Stimulated activated CD4-positive, alpha-beta T cell treated with anti-CD3 and anti-CD28 coated beads, TNF-alpha, amount 100 ng/mL, for 1 hour (primary cell): ENCODE measurements at places on chromosomes 2 and 18.

GRCh38 chr18:42112657-42113420 is 157.8 kb downstream of the PIK3C3 start:
- DNase-seq: no peak

DNA sequence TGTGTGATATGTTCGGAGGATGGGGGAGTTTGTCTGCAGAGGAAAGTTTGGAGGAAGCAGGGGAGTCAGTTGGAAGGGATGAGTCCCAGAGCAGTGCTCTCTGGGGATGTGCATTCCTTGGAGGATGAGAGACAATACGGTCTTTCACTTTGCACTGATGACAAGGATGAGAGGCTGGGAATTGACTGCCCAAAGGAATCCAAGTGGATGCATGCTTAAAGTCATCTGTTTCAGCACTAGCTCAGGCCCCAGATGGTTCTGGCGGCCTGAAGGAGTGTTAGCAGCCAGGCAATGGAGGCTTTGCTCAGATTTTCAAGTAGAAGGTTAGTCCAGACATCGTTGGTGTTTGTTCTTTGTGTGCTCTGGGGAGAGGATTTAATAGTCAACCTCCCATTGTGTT is 100.2 kb downstream of the CRIM1 start:
- DNase-seq: no peak

- no peak for DNase-seq
Observed at GRCh38 chr2:233081731-233082221, 21.6 kb downstream of the INPP5D start.

DNA sequence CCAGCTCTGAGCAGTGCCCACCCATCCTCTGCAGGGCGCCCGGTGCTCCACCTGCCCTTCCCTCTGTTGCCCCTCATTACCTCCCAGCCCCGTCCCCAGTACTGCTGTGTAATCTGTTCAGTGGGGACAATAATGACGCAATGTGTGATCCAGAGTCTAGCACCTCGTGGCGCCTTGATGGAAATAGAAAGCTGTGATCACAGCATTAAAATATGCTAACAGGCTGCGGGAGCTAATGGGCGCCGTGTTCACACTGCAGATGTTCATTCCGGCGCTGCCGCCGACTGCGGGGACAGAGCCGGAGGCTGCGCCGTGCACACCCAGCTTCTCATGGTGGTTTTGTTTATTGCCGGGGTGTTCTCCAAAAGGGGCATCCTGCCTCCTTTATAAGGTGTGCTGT is 235.2 kb downstream of the LDLRAD4 start:
- no peak for DNase-seq

- DNase-seq: no peak
Observed at GRCh38 chr2:154207288-154208047, 335.7 kb downstream of the GALNT13 start.

DNA sequence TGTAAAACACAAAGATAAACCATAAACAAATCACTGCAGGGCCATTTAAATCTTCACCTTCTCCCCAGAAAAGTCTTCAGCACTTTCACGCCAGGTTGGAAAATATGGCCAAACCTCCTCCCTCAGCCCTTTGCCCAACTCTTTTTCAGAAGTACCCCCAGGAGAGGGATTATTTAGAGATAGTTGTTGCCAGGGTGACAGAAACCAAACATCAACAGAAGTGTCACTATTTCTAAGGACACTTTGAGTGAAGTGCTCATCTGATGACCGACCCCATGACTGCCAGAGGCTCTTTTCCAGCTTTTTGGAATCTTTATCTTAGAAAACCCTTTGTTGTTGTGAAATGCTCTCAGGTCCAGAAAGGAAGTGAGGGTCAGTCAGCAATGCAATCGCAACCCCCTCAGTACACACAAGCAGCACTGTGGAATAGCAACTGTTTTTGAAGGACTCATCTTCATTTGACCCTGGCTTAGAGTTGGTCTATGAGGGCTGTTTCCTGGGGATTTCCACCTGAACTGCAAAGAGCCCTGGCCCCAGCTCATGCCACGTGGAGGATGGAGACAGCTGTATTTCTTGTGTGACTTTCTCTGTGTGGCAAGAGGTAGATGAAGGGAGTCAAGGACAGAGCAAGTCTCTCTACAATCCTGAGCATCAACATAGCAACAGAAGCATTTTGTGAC is 114.0 kb upstream of the STON1 start:
- DNase-seq: no peak

DNA sequence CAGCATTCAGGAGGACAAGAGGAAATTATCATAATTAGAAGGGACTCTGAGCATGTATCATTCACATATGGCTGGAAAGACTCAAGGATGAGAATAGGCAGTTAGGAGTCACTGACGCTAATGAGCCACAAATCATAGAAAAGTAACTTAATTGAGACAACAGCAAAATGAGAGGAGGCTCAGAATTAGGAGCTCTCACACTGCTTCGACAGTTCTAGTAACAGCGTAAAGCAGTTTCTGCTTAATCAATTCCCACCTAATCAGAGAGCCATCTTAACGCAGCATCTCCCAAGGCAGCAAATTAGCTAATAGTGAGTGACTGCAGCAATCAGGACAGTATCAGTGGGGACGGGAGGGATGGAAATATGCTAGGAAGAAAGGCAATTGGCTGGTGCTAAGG is 32.8 kb downstream of the ANKRD44 start:
- no peak for DNase-seq

GRCh38 chr2:145984580-145984979 is 1464.7 kb upstream of the ZEB2 start:
- no peak for DNase-seq

GRCh38 chr2:178128836-178129630 is 16.8 kb downstream of the RBM45 start:
- DNase-seq: no peak

DNA sequence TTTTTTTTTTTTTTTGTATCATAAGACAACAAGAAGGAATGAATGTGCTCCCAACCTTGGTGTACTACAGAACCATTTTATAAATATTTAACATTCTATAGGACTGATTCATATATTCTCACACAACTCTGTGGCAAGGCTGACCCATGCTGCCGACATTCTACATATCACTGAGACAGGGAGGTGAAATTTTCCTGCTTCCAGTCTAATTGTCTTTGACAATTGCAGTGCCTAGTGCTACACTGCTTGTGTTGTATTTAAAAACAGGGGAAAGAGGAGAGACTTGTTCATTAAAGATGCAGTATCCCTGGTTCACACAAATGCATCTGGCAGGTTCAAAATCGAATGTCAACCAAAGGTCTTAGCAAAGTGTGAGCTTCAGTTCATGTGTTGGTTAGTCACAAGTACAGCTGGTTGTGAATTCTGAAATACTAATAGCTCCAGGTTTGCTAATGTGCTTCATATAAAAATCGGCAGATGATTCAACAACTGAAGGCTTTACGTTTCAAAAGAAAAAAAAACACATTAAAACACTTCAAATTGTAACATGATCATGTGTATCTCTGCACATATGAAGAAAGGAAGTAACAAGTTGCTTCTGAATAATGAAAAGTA is 130.8 kb downstream of the FIGN start:
- DNase-seq: no peak

GRCh38 chr18:13386891-13387801 is 168.6 kb downstream of the LDLRAD4 start:
- no peak for DNase-seq

- no peak for DNase-seq
Observed at GRCh38 chr2:136013136-136013685, 27.8 kb upstream of the DARS1 start.

GRCh38 chr18:25056429-25056828 is 295.5 kb downstream of the ZNF521 start:
- DNase-seq: no peak

DNA sequence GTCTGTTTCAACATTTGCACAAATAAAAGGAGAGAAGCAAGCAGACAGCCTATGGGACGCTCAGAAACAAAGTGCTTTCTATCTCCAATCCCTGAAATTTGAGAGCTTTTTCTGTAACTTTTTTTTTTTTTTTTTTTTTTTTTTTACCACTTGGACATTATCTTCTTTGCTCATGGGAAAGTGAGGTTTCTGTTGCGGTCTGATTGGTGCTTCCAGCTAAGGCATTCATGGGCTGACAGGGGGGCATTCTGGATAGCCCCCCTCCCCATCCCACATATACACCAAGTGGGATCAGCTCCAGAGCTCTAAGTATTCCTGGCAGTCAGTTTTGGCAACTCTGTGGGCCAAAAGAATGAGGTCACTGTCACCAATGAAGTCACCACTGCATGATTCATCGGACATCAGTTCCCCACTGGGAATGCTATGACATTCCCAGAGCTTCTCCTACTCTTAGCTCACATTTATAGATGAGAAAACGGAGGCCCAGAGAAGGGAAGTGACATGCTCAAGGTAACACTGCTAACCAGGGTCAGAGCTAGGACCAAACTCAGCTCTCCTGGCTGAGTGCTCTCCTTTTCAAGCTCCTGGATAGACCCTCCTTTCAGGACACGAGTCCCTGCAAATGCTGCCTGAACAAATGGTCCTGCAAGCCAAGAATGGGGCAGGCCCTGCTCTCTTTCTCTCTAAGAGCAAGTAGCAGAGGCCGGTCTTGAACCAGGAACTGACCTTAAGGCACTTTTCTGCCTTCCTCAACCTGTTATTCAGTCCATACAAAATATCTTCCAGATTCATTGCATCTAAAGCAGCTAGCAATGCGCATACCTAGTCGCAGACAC is 61.3 kb downstream of the TMEM247 start:
- DNase-seq: no peak

DNA sequence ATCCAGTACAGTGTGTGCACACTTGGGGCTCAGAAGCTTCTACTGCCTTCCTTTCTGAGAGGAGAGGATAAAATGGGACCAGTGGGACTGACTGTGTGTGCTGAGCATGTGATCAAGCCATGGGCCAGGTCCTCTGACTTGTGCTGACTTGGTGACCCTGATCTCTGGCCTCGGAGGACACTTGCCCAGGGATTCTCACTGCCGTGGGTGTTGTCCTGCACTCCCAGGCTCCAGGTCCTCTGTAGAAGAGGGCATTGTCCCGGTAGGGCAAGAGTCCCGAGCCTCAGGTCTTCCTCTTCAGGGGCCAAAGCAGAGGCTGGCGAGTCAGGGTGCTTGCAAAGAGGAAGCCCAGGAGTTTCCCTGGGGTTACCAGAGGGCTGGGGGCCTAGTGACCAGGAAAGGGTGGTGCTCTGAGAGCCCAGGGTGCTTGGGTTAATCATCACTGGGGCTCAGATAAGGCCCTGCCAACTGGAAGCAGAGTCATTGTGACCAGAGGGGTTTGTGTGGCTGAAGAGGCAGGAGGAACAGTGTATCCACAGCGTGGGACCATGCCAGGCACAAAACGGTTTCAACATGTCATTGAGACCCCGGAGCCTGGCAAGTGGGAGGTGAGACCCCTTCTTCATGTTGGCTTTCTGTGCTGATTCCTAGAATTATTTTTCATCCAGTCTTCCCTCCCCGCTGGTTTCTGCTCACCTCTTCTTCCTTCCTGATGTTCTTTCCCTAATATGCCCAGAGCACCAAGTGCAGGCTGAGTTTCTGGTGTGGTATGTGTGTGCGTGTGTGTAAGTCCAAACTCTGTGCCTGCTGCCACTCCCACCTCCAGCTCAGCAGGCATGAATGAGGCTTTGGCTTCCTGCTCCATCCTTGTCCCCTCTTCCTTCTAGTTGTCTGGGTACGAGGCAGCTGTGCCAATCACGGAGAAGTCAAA is at the start of gene GCKR:
GCKR (plus strand) TSS at position 483 of the 931 bp plus-strand sequence; CDS start at position 549, 66 bp downstream.
- no peak for DNase-seq

GRCh38 chr2:85926526-85926925 is 37.7 kb upstream of the ST3GAL5 start:
- DNase-seq: no peak

- DNase-seq: no peak
Observed at GRCh38 chr18:21979171-21979560, 190.2 kb upstream of the GATA6 start.

DNA sequence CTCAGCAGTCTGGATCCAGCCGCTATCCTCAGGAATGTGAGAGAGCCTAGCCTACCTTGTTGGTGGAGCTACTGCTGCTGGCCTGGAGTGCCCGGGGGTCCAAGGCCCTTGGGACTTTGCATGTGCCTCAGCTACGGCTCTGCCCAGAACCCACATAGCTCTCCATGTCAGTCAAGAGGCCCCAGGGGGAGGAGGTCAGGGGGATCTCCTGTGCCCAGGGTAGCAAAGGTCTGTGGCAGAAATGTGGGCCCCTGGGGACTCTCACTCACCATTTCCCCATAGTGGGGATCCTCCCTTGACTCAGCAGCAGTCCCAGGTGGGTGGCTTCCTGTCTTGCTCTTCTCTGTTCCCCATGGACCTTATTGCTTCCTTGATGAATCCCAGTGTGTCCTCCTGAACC is 342.7 kb upstream of the CHAC2 start:
- no peak for DNase-seq

- no peak for DNase-seq
Observed at GRCh38 chr2:15860760-15861159, 79.6 kb upstream of the MYCN start.

- DNase-seq: no peak
Observed at GRCh38 chr2:129901754-129902415, 77.6 kb upstream of the RAB6C start.

- no peak for DNase-seq
Observed at GRCh38 chr2:20421988-20422370, 24.9 kb upstream of the RHOB start.

- DNase-seq: no peak
Observed at GRCh38 chr2:1915196-1915595, 170.9 kb upstream of the PXDN start.

- no peak for DNase-seq
Observed at GRCh38 chr2:80151651-80152050, 152.9 kb downstream of the LRRTM1 start.

GRCh38 chr2:178152542-178152941 is 40.3 kb downstream of the RBM45 start:
- no peak for DNase-seq

GRCh38 chr2:195270466-195271039 is 386.5 kb upstream of the SLC39A10 start:
- no peak for DNase-seq

- DNase-seq: no peak
Observed at GRCh38 chr2:136126421-136126926, 8.5 kb upstream of the CXCR4 start.

DNA sequence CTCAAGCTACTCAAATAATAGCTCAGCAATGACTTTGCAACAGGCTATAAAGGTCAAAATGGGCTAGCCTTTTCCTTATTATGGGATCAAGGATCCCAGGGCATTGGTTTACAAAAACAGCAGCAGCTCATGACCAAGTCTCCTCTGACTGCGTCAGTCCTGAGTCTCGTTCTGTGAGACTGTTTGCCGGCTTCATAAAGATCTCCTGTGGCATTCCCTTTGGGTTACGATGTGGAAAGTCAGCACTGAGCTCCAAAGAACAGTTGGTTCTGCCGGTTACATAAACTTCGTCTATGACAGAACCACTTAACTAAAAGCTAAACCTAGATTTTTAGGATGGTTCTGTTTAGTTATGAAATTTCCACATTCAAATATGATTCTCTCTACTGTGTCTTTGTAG is 674.9 kb downstream of the ZEB2 start:
- no peak for DNase-seq

DNA sequence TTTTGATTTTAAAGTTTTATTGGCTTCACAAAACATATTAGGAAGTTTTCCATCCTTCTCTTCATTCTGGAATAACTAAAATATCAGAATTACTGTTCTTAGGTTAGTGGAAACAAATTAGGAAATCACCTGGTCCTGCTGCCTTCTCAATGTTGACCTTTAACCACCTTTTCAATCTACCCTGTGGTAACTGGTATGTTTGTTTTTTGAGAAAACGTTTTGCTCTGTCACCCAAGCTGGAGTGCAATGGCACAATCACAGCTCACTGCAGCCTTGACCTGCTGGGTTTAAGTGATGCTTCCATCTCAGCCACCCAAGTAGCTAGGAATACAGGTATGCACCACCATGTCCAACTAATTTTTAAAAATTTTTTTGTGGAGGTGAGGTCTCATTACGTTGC is 28.4 kb downstream of the ACYP2 start:
- no peak for DNase-seq

GRCh38 chr2:128754246-128754724 is 435.6 kb upstream of the HS6ST1 start:
- DNase-seq: no peak
